Astrocyte (in vitro differentiated cells and primary cell): ENCODE measurements at places on chromosomes 3 and 15. TPM values are rescaled to one million over a fixed set of nuclear protein-coding genes. Genes with fewer than 3 reads are reported as not detected.

Gene RPL4
- 2,056 and 2,248 TPM in 2 replicates for total RNA-seq

Gene KBTBD13
- total RNA-seq: not detected in 2 replicates

Gene TNFAIP8L3
- 1.1 and 1.8 TPM in 2 replicates for total RNA-seq

Gene GOLGA8J
- 0.67 TPM in 1 of 2 replicates, not detected in the other for total RNA-seq

Gene C3orf49
- not detected in 2 replicates for total RNA-seq

Gene EIF4E3
- total RNA-seq: 3.5 and 4.2 TPM in 2 replicates

- H3K27me3 ChIP-seq: no peaks in the 10 kb centered on the region
- no peak for DNase-seq
- H3K27ac ChIP-seq: no peak overlapping the region
- no peaks in the 10 kb centered on the region for H3K36me3 ChIP-seq
- H3K4me1 ChIP-seq: peaks cover 9% of the 10 kb centered on the region
Measured at GRCh38 chr3:99110401-99110800, 208.9 kb upstream of the DCBLD2 start.

GRCh38 chr15:62857411-62857853, 185.1 kb upstream of the TPM1 start:
- H3K27ac ChIP-seq: no peak overlapping the region
- no peaks in the 10 kb centered on the region for H3K36me3 ChIP-seq
- H3K4me1 ChIP-seq: peaks cover 11% of the 10 kb centered on the region
- H3K4me3 ChIP-seq: no peak overlapping the region
- no peaks in the 10 kb centered on the region for H3K27me3 ChIP-seq
- no peak for DNase-seq

- DNase-seq: no peak
- H3K4me1 ChIP-seq: peaks cover 7% of the 10 kb centered on the region
- H3K27me3 ChIP-seq: no peaks in the 10 kb centered on the region
- H3K27ac ChIP-seq: no peak overlapping the region
Measured at GRCh38 chr15:47577000-47577399, 140.3 kb upstream of the SEMA6D start.

- H3K4me3 ChIP-seq: no peak overlapping the region
- H3K36me3 ChIP-seq: no peaks in the 10 kb centered on the region
- DNase-seq: no peak
- no peak overlapping the region for H3K27ac ChIP-seq
- H3K4me1 ChIP-seq: peaks cover 4% of the 10 kb centered on the region
Measured at GRCh38 chr3:192920411-192920810, 2.8 kb upstream of the MB21D2 start.

DNA sequence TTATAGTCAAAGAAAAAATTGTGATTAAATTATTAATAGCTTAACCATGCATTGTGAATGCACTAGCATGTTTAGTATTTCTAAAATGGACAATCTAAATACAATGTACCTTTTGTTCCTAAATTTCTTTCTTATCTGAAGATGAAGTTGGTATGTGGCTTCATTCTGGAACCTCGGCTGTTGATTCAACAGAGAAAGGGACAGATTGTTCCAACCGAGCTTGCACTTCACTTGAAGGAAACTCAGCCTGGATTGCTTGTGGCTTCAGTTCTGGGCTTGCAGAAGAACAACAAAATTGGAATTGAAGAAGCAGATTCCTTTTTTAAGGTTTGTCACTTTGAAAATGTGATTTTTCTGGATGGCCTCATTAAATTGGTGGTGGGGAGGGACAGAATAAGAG, 32.6 kb downstream of the HPS3 start:
- H3K27me3 ChIP-seq: no peaks in the 10 kb centered on the region
- no peak overlapping the region for H3K4me3 ChIP-seq
- H3K4me1 ChIP-seq: no peaks in the 10 kb centered on the region
- no peak overlapping the region for H3K27ac ChIP-seq

DNA sequence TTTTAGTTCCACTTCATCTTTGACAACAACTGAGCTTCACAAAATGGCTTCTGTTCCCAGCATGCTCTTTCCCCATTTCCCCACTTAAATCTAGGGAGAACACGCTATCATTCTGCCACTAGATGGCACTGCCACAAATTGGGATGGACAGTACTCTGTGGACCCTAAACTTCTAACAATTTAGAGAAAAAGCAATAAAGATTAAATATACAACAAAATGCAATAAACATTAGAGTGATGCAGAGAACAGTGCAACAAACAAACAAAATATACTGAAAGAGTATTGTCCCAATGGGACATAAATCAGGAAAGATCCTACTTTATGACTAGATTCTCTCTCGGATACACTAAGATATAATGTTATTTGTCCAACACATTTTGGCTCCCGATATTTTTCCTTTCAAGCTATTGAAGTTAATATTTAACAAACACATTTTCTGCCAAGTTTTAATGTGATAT, 169.7 kb upstream of the TMCO5A start:
- H3K36me3 ChIP-seq: no peaks in the 10 kb centered on the region
- H3K27ac ChIP-seq: no peak overlapping the region
- DNase-seq: peak; percentile 34
- H3K4me3 ChIP-seq: no peak overlapping the region

DNA sequence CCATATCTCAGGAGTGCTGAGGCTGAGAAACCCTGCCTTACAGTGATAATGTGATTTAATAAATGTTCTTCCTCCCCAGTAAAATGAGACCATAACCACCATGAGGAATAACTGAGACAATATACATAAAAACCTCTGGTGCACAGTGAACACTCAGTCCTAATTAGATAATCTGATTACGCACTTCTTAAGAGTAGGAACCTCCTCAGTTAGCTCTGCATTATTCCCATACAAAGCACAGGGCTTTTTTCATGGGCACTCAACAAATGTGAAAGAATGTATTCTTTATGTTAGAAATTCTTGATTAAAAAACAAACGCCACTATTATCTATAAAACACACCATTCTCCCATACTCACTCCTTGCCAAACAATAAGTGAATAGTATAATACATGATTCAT, 97.0 kb downstream of the TNIK start:
- H3K4me3 ChIP-seq: no peak overlapping the region
- H3K4me1 ChIP-seq: no peaks in the 10 kb centered on the region
- DNase-seq: no peak
- H3K36me3 ChIP-seq: no peaks in the 10 kb centered on the region
- no peaks in the 10 kb centered on the region for H3K27me3 ChIP-seq

GRCh38 chr3:120147072-120147871, 53.0 kb upstream of the GSK3B start:
- no peaks in the 10 kb centered on the region for H3K27me3 ChIP-seq
- no peak for DNase-seq
- no peak overlapping the region for H3K4me3 ChIP-seq

- H3K4me3 ChIP-seq: no peak overlapping the region
- H3K27me3 ChIP-seq: no peaks in the 10 kb centered on the region
- no peak overlapping the region for H3K27ac ChIP-seq
- no peak for DNase-seq
Measured at GRCh38 chr3:48762816-48763215, 45.8 kb upstream of the IP6K2 start.

DNA sequence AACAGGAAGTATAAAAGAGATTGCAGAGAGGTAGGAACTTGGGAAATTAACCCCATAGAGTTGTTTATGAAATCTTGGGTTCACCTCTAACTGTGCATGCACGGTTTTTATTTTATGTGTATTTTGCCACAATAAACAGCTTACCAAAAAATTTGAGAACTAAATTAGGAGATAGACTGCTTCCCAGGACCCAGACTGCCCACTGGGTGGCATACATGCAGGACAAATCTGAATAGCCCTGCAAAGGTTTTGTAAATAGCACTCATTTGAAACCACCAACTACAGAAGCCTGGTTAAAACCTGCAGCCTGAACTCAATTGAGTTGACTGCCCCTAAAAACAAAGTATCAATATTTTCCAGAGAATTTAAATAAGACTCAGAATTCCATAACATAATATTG, 96.4 kb upstream of the SLCO2A1 start:
- no peaks in the 10 kb centered on the region for H3K4me1 ChIP-seq
- peaks cover 2% of the 10 kb centered on the region for H3K36me3 ChIP-seq
- no peaks in the 10 kb centered on the region for H3K27me3 ChIP-seq
- no peak for DNase-seq

DNA sequence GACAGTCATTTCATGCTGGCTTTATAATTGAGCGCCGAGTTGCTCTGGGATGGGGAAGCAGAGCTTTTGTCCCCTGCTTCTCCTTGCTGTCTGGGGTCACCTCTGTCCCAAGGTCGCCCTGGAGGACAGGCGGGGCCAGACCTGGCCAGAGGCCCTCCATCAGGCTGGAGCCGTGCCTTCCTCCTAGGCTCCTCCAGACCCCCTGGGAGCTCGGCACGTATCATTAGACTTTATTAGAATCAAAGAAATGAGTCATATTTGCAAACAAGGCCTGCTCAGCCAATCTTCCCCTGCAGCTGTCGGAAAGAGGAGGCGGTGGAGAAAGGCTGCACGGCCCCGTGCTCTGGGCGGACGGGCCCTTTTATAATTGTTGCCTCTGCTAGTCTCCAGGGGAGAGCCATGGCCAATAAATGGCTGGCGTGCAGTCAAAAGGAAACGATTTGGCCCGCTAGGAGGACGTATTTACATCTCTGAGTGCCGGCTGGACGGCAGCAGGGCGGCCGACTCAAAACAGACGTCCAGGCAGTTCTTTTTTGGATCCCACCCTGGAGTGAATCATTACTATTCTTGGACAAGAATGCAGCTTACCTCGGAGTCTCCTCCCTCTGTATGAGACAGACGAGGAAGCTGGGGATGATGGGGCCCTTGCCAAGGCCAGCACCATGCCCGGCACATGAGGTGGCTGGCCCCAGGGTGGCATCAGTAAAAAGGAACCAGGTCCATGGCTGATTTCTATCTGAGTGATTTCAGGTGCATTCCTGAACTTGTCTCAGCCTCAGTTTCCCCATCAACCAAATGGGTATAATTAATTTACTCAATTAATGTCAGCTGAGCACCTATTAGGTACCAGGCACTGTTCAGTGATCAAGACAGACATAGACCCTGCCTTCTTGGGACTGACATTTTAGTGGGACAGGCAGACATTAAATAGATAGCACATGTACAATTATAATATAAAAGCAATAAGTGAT, 50.6 kb downstream of the SLC6A6 start:
- H3K4me3 ChIP-seq: peak overlapping the region; percentile 2
- peaks cover 6% of the 10 kb centered on the region for H3K36me3 ChIP-seq
- peaks cover 35% of the 10 kb centered on the region for H3K4me1 ChIP-seq
- DNase-seq: peak; percentile 98
- peak overlapping the region; percentile 97 for H3K27ac ChIP-seq

DNA sequence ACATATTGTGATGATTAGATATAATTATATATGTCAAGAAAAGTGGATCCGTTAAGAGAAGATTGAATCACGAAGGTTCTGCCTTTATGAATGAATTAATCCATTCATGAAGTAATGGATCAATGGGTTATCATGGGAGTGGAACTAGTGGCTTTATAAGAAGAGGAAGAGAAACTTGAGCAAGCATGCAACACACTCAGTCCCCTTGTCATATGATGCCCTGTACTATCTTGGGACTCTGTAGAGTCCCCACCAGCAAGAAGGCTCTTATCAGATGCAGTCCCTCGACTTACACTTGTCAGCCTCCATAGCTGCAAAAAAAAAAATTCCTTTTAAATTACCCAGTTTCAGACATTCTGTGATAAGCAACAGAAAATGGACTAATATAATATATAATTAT, 301.9 kb downstream of the RAP2B start:
- H3K27me3 ChIP-seq: no peaks in the 10 kb centered on the region
- no peaks in the 10 kb centered on the region for H3K36me3 ChIP-seq
- no peaks in the 10 kb centered on the region for H3K4me1 ChIP-seq

DNA sequence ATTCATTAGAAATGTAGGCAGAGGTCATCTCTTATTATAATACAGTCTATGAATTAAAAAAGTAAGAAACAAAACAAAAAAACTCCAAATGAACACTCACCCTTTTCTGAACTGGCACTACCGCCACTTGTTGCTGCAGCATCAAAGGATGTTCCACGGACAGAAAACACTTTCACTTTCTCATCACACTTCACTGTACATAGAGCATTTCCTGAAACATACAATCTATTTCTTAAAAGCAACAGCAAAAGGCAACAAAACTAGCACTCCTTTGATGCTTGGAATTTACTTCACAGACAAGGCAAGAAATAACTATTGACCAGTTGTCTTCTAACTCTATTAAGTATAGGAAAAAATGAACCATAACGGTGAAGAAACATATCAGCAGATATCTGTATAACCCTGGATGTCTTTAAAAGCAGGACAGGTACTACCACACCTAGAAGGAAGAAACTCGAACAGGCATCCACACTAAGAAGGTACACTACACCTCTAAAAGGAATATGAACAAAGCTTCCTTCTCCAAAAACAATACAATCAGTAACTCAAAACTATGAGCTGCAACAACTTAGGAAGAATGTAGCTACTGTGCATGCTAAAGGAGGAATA, 24.9 kb downstream of the ETFA start:
- no peak overlapping the region for H3K4me3 ChIP-seq
- no peak overlapping the region for H3K27ac ChIP-seq
- DNase-seq: no peak
- no peaks in the 10 kb centered on the region for H3K27me3 ChIP-seq

GRCh38 chr15:41160639-41161315, 44.7 kb upstream of the INO80 start:
- no peak overlapping the region for H3K27ac ChIP-seq
- H3K36me3 ChIP-seq: no peaks in the 10 kb centered on the region
- DNase-seq: peak; percentile 63
- H3K4me3 ChIP-seq: no peak overlapping the region

- H3K27me3 ChIP-seq: no peaks in the 10 kb centered on the region
- no peak overlapping the region for H3K27ac ChIP-seq
- peaks cover 34% of the 10 kb centered on the region for H3K4me1 ChIP-seq
- peak; percentile 26 for DNase-seq
- no peak overlapping the region for H3K4me3 ChIP-seq
Measured at GRCh38 chr3:187989575-187990153, 164.3 kb upstream of the LPP start.

GRCh38 chr3:15636028-15636709, 34.6 kb downstream of the BTD start:
- H3K36me3 ChIP-seq: no peaks in the 10 kb centered on the region
- peak; percentile 96 for DNase-seq
- H3K27me3 ChIP-seq: no peaks in the 10 kb centered on the region
- peaks cover 73% of the 10 kb centered on the region for H3K4me1 ChIP-seq
- peak overlapping the region; percentile 98 for H3K27ac ChIP-seq

- H3K4me1 ChIP-seq: peaks cover 10% of the 10 kb centered on the region
- H3K27ac ChIP-seq: no peak overlapping the region
- H3K4me3 ChIP-seq: no peak overlapping the region
Measured at GRCh38 chr15:74445816-74446763, 12.3 kb upstream of the SEMA7A start.

DNA sequence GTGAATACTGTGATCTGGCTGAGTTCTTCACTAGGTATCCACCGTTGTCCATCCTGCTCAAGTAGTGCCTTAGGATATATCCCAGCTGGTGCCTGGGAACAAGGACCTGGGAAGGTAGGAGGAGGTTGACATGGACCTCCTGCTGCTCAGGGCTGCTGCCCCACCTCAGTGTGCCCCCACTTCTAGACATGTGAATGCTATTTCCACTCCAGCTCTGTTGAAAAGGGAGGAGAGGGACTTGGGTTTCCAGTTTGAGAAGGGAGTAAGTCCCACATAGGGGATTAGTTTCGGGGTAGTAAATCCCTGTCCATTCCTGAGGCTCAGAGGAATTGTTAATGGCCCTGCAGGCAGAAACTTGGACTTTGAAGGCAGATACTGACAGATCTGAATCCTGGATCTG, 32.9 kb upstream of the ETV5 start:
- no peak overlapping the region for H3K27ac ChIP-seq
- H3K4me3 ChIP-seq: no peak overlapping the region
- H3K36me3 ChIP-seq: no peaks in the 10 kb centered on the region
- no peaks in the 10 kb centered on the region for H3K4me1 ChIP-seq

- peaks cover 9% of the 10 kb centered on the region for H3K36me3 ChIP-seq
- no peak overlapping the region for H3K27ac ChIP-seq
- H3K4me3 ChIP-seq: no peak overlapping the region
- no peaks in the 10 kb centered on the region for H3K27me3 ChIP-seq
Measured at GRCh38 chr3:33137691-33138090, 23.9 kb downstream of the CRTAP start.
